T-helper 17 cell (primary cell): ENCODE measurements at places on chromosomes 13 and 19. TPM values are rescaled to one million over a fixed set of nuclear protein-coding genes. Genes with fewer than 3 reads are reported as not detected.

- no peak for DNase-seq
Observed at GRCh38 chr19:41529484-41530183, 46.3 kb upstream of the CEACAM21 start.

Gene FCER2
- total RNA-seq = not detected

- no peak for DNase-seq
Observed at GRCh38 chr13:40517486-40518480, 148.7 kb downstream of the FOXO1 start.

Gene CFAP97D2
- not detected for total RNA-seq

GRCh38 chr13:107347641-107348369 lies 779.9 kb upstream of the ARGLU1 start:
- no peak for DNase-seq

DNA sequence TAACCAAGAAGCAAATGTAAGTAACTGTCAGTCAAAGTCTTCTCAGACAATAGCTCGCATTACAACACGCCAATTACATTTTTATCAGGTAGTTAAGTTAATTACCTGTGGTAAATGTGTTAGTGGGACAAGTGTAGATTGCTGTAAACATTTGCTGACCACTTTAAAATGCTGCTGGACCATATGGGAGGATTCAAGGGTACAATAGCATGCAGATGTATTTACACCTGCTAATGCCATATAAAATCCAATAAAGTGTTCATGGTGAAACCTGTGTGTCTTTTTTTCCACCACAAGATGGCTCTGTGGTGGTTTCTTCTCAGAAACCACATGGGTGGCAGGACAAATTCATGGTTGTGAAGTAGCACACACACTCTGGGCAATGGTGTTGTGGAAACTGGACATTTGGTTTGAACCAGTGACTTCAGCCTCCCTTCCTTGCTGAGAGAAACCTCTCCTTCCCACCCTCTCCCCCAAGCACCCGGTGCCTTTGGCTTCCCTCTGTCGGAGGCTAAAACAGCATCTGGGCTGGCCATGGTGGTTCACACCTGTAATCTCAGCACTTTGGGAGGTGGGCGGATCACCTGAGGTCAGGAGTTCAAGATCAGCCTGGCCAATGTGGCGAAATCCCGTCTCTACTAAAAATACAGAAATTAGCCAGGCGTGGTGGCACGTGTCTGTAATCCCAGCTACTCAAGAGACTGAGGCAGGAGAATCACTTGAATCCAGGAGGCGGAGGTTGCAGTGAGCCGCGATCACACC lies 18.1 kb upstream of the GTF3A start:
- no peak for DNase-seq

DNA sequence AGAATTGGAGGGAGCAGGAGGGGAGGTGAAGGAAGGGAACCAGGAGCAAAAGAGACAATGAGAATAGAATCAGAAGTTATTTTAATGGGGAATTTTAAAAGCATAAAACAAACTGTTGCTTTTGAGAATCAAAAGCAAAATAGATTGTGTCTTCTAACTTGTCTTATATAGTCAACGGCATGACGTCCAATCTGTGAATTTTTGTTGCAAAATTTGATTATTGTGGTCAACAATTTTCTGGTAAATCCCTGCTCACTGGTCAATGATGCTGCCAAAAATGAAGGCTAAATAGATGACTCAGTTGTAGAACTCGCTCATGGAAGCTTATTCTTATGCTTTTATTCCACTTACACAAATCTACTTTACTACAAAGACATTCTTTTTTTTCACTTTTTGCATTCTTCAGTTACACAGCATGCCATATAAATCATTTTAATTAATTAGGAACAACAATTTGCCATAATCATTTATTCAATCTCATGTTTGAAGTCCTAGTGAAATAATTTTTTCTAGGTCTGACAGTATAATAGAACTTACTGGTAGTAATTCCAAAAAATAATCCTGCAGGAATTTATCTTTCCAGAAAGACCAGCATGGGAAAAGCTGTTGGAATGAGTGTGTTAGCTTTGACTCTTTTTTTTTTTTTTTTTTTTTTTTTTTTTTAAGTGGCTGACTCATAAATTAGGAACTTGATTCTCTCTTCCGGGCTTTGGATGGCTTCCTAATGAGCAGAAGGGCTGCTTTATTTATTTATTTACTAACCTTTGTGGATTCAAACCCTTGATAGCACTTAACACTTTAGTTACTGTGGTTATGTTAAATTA lies 256.9 kb downstream of the SPRY2 start:
- no peak for DNase-seq

DNA sequence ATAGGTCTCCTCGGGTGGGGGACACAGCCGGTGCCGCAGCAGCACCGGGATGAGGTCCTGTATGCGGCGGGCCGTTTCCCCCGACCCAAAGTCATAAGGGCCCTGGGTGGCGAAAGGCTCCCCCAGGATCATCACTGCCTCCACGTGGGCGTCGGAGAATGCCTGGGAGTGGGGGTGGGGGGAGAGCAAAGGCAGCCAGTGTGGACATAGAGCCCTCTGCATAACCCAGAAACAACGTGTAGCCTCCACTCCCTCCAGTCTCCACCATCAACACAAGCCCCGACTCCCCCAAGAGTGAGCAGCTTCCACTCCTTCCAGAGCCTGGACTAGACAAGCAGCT lies 1.7 kb upstream of the NUMBL start:
- no peak for DNase-seq

Gene PSG11
- 0.29 TPM for total RNA-seq

- peak; percentile 83 for DNase-seq
Observed at GRCh38 chr19:18428787-18429674, 8.9 kb downstream of the ISYNA1 start.

DNA sequence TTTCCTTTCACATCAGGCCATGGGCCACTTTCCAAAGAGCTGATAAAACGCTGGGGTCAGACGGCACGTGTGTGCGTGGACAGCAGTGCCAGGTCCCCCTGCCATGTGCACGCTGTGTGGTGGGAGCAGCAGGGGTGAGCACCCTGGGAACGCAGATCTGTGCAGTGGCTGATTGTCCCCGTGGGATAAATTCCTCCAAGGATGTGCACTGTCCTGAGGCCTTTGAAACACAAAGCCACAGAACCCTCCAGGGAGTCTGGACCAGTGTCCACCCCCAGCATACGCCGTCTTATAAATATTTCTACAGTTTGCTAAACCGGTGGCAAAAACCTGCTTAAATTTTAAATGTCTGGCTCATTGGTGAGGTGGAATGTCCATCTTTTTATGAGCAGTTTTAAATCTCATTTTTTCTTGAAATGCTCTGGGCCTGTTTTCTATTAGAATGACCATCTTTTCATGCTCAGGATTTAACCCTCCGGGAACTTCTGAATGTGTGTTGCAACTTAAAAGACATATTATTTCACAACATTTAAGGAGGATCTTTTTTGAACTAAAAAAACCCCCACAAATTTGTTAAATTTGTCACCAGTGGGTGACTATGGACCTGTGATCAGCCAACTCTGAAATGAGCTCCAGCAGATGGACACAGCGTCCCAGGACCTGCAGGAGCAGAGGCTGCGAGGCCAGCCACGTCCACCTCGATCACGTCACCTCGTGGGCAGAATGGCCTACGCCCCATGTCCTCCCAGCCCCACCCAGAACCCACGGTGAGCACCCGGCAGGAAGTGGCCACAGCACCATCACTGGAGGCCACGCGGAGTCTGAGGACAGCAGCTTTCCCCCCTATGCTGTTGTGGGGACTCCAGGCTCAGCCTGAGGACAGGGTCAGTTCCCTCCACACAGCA lies 68.6 kb downstream of the RASA3 start:
- no peak for DNase-seq

GRCh38 chr19:49513746-49514118 lies 1.3 kb downstream of the FCGRT start:
- DNase-seq = no peak

Gene GNA15
- total RNA-seq = 54.1 TPM

Gene LGALS14
- total RNA-seq = not detected

GRCh38 chr19:5290336-5291262 lies 50.0 kb downstream of the PTPRS start:
- no peak for DNase-seq

DNA sequence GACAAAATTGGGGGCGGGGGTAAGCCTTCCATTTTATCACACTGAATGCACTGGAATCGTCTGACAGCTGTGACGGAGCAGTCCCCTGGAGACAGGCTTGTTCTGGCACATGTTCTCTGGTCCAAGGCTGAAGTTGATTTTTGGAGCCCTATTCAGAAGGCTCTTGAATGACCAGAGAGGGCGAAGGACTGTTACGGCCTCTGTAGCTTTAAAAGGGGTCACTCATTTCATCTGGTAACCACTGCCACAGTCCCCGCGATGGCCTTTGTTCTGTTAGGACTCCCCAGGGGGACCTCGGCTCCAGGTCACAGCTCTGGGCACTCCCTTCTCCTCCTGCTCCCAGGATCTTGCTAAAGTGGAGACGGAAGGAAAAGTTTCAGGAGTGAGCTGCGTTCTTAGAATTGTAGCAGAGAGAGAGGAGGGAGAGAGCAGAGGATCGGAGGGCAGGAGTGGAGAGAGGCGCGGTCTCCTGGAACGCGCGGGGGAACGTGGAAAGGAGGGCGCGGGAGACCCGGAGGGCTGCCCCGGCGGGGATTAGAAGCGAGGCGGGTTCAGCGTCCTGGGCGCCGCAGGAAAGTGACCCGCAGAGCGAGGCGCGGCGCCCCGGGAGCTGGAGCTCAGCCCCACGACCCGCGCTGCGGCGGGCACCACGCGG lies 134.3 kb upstream of the MYO16 start:
- no peak for DNase-seq
